Activated CD4-positive, alpha-beta T cell treated with anti-CD3 and anti-CD28 coated beads, Interleukin-10, Interleukin-2, amounts not matched to agents 100 ng/mL and 50 ng/mL, durations not matched to agents 16 hours and 8 hours (primary cell): ENCODE measurements at places on chromosomes 13 and 19.

DNA sequence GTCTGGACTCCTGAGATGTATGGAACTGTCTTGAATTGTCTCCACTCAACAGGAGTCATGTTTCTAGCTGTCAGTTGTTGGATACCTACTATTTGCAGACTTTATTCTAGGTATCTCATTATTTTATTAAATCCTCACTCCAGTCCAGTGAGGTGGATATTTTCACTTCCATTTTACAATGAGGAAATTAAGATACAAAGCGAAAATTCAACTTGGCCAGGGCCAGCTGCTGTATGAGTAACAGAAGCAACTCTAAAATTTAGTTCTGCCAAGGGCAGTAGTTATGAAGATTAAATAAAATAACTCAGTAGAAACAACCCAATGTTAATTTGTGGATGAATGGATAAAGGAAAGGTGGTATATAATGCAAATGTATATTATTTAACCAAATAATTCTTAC is 12.6 kb upstream of the NDFIP2 start:
- DNase-seq = no peak

DNA sequence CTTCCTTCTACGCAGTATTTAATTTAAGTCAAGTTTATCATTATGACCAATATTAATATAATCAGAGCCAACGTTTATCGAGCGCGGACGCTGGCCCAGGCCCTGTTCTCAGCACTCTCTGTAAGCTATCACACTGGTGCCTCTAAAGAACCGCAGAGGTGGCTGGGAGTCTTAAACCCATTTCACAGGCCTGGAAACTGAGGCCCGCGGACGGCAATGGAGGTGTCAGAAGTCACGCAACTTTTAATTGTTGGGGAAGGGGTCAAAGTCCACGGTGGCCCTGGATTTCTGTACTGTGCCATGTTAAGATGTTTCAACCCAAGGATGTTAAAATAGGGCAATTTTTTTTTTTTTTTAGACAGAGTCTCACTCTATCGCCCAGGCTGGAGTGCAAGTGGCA is 8.8 kb downstream of the PTPRS start:
- no peak for DNase-seq

DNA sequence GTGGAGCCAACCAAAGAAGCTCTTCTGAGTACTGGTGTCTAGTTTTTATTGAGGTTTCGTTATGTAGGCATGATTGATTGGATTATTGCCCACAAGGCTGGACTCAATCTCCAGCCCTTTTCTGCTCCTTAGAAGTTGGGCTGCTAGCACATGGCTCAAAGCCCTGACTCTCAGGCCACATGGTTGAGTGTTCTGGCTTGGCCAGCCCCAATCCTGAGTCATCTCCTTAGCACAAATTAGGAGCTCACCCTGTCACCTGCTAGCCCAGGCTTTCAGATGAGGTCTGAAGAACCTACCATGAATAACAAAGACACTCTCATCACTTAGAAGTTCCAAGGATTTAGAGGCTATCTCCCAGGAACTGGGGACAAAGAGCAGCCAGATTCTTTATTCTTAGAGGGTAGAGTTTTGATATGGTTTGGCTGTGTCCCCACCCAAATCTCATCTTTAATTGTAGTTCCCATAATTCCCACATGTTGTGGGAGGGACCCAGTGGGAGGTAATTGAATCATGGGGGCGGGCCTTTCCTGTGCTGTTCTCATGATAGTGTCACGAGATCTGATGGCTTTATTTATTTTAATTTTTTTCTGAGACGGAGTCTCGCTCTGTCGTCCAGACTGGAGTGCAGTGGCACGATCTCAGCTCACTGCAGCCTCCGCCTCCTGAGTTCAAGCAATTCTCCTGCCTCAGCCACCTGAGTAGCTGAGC is 11.3 kb downstream of the DPY19L3 start:
- DNase-seq = no peak

- no peak for DNase-seq
Measured at GRCh38 chr13:60355056-60355455, 42.0 kb upstream of the TDRD3 start.

DNA sequence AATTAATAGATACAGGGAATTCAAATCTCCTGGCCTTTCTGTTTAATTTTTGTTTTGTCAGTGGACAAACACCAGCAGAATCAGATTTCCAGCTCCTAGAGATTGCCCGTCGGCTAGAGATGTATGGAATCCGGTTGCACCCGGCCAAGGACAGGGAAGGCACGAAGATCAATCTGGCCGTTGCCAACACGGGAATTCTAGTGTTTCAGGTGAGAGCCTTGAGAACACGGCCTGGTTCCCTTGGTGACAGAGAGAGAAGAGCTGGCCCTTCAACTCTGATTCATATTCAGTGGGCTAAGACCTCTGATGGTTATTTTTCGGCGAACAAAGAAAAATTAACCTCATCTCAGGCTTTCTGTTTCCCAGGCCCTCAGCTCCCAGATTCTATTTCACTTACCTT is 191.3 kb downstream of the STK24 start:
- no peak for DNase-seq

DNA sequence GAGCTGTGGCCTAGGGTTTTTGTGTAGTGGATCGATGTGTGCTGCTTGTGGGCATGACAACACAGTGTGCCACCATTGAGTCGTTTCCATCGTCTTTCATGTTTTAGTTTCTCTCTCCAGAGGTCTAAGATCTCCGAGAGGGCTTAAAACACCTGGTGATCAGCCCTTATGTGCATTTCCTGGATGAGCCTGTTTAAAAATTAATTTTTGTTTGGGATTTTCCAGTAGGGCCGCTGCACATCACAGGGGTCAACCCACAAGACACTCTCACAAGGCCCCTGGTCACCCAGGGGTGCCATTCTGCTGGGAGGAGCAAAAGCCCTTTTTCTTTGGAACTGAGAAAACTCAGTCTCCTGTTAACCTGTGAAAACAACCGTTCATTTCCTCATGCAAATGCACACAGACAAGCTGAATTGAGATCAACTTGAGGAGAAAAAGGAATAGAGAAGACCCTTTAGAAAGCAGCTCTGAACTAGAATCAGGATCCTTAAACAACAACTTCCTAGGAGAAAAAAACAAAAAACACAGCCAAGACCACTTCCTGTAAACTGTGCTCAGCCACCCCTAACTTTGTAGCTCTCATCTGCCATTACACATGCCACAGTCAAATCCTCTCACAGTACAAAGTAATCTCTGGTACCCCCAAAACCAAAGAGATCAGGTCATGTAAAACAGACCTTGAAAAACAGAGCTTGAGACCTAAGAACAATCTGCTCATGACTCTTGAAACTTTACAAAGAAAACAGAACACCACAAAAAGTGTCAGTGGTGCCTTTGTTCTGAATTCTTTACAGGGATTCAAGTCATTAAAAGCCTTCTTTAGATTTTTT is 8.3 kb upstream of the MTRF1 start:
- DNase-seq = no peak
